ENCODE measurements at places on chromosomes 6 and 20.

DNA sequence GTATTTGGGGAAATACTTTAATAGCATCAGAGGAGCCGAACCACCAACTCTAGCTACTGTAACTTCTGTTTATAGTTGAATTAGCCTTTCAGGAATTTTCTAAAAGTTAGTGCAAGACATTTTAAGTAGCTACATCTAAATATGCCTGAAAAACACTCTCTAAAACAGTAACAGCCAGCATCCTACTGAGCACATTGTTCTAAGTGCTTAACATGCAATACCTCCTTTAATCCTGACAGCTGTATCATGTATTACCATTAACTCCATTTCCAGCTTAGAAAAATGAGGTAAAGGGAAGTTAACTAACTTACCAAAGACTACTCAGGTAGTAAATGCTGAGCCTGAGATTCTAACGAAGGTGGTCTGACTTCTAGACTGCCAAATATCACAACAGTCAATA, 120.7 kb downstream of the DST start:
- DNase-seq: no peak

GRCh38 chr6:135592276-135592675, 94.7 kb upstream of the AHI1 start:
- DNase-seq: no peak

DNA sequence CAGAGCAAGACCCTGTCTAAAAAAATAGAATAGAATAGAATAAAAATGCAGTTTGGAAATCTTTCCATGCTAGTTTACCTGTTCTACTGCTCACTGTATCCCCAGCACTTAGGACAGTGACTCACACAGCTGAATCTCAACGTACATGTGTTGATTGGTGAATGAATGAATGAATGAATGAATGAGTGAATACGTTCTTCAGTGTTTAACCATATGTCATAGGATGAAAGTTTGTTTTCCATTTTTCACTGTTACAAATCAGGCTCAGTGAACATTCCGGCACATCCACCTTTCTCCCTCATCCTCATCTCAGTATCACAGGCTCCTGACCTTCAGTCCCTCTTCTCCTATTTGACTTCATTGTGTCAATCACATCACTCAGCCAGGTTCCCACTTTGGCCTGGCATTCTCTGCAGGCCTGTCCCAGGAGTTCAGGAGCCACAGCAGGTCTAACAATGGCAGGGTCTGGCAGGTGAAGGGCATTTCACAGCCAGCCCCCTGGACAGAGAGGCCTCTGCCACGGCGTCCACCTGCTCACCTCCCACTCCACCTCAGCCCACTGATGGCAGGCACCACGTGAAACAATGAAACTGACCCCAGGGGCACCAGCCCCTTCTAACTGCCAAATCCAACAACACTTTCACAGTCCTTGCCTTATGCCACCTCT, 7.9 kb downstream of the ZC3H12D start:
- DNase-seq: no peak

DNA sequence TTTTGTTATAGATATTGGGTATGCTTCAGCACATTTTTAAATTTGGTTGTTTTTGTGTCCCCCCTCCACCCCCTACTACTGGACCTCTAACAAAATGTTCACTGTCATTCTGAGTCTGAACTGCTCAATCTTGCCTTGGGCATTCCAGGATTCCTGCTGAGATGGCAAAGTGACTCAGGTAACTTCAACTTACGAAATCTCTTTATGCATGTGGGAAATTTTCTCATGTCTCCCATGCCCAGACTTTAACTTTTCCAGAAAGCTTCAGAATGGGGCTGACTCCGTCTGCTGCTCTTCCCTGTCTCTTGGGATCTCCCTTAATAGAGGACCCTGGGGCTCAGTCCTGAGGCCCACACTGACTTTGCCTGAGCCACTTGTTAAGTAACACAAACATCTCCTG, 14.0 kb downstream of the CYP39A1 start:
- DNase-seq: no peak

GRCh38 chr20:33646191-33646590, 15.9 kb upstream of the C20orf144 start:
- no peak for DNase-seq

DNA sequence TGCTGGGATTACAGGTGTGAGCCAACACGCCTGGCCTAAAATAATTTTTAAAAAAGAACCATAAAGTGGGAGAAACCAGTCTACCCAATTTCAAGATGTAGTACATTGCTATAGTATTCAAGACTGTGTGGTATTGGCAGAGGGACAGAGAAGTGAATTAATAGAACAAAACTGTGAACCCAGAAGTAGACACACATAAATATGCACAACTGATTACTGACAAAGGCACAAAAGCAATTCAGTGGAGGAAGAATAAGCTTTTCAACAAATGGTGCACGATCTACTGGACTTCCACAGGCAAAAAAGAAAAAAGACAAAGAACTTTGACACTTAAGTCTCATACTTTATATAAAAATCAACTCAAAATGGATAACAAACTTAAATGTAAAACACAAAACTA, 15.5 kb downstream of the ZBTB2 start:
- no peak for DNase-seq

DNA sequence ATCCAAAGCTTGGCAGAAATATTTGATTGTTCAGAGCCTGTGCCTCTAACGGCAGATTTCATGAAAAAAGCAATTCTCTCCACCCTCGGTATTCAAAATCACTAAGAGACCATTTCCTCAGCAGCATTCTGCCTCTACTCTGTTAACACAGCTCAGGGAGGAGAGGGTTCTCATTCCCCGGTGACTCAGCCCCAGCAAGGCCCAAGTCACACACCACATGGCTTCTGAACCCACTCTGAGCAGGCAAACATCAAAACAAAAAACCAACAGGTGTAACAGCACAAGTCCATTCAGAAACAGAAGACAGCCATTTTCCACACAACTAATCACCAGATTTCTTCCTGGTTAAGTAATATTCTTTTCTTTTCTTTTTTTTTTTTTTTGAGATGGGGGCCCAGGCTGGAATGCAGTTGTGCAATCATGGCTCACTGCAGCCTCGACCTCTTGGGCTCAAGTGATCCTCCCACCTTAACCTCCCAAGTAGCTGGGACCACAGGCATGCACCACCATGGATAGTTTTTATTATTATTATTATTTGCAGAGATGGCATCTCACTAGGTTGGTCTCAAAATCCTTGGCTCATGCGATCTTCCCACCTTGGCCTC, 55.4 kb downstream of the GFOD1 start:
- DNase-seq: no peak

- no peak for DNase-seq
These were observed 249.7 kb upstream of the AFDN start for GRCh38 chr6:167576828-167577503.

DNA sequence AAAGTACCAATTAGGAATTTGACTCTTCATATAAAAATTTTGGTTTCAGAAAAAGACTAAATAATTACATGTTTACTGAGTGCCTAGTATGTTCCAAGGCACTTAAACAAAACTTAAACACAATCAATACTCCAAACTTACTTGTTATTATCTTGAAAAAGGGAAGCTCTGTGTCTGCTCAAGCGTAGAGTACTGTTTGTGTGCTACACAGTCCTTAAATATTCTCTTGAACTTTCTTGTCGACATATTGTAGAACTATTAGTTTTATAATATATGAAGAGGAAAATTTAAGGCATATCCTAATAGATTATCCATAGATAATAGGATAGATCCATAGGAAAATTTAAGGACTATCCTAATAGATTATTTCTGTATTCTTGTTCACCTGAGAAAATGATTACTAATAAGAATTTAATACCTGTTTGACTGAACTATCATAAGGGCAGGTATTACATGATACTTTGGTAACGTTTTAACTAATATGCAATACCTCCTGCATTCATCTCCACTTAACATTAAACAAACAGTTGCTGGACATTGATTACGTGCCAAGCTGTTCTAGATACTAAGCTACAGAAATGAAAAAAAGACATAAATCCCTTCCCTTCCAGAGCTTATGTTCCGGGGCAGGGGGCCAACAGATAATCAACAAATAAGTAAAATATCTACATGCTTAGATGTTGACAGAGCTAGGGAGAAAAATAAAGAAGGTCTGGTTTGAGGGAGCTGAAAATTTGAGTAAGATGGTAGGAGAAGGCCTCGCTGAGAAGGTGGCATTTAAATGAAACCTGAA, 115.2 kb upstream of the BCLAF1 start:
- DNase-seq: no peak

GRCh38 chr6:73901311-73901710, 205.3 kb downstream of the CD109 start:
- no peak for DNase-seq

GRCh38 chr6:131255434-131255833, 120.2 kb downstream of the AKAP7 start:
- DNase-seq: no peak

DNA sequence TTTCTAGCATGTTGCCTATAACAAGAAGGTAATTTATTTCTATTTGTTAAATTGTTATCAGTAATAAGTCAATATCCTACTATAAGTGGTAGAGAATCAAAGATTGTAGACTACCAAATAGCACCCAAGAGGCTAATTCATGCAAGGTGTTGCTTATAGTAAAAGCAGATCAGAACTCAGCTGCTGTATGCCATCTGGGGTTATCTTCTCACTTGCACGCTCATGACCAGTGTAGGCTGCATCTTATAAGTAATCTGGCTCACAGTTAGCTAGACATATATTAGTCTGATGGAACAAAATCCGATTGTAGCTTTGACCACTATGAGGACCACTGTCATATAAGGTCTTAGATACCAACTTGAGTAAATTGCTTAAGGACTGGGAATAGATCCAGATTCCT, 17.0 kb downstream of the TOP1 start:
- no peak for DNase-seq

DNA sequence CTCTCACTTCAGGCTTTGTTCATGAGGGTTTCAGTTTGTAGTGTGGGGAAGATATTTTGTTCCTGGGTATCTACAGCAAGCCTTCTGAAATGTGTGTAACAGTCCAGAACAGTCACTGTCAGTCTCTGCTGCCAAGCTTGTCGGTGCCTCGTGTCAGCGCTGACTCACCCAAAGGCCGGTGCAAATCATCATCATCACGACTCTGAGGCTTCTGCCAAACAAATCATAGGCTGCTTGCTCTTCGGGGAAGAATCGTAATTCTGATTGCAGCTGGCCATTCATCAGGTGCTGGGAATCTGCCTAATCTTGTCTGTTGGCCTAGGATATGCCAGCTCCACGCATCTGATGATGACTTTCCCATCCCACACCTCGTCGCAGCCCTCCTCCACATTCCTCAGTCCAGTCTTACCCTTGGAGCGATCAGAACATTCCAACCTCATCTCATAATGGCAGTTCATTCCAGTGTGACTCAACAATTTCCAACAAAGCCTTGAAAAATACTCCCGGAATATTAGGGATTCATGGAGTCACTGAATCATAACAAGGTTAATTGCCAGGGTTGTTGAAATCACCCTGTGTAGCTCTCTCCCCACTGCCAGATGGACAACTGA, 40.9 kb downstream of the ALDH8A1 start:
- peak; percentile 90 for DNase-seq

DNA sequence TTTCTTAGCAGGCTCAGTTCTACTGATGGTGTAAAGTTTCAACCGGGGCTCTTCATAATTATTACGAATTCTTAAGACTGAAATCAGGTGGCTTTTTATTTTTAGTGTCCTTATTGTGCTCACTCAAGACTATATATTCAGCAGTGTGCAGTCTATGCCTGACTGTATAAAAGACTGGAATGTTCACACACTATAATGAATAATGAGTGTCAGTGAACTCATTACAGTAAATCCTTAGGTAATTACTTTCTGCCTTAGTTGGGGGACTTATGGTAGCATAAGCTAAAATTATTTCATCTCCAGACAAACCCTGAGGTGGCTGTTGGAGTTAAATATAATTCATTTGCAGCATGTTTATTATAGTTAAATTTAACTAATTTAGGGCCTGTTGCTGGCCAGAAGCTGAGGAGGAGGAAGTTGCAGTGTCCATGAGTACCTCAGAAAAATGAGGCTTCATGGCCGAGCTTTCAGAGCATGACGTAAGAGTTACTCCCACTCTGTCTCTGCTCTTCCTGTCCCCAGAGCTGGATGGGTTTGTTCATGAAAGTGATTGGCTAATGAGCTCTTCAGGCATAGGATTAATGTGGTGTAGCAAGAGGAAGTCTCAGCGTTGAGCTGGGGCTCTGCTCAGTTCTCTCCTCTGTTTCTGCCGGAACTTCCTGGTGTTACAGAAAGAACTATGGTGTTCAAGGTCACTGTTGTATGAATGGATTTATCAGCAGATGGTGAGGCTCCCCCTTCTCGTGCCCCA, 335.7 kb downstream of the NRN1 start:
- no peak for DNase-seq

Data from Panc1 (cell line).